ENCODE measurements at places on chromosomes 6 and 20.

- no peak for DNase-seq
Measured at GRCh38 chr6:155782320-155782731, 326.7 kb upstream of the NOX3 start.

DNA sequence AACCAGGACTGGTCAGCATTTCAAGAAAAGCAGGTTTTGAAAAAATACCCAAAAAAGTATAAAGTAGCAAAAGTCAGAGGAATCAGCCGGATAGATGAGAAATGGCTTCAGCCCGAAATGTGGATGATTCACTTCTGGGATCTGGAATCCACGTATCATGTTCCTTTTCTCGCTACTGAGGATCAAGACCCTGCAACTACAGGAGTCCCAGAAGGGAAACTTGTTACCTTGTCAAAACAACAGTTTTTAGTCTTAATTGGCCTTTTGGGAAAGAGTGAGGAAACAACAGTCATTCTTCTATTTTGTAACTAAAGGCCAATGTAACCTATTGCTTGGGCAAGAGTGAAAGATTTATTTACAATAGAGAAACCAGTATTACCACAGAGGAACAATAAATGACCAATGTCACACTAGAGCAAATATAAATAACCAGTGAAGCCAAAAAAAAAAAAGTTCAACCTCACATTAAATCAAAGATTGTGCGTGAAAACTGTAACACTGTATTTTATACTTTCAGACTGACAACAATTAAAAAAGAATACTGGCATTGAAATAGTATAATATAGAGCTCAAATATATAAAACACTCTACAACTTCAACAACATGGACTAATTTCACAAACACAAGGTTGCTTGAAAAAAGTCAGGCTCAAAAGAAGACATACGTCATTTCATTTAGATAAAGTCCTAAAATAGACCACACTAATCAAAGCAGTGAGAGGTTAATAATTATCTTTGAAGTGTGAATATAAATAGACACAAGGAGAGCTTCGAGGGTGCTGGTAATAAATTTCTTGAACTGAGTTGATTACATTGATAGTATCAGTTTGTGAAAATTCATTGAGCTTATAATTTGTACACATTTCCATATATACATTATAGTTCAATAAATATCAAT is 116.2 kb downstream of the GFRAL start:
- no peak for DNase-seq

GRCh38 chr6:134543128-134543527 is 225.2 kb upstream of the SGK1 start:
- DNase-seq: no peak

DNA sequence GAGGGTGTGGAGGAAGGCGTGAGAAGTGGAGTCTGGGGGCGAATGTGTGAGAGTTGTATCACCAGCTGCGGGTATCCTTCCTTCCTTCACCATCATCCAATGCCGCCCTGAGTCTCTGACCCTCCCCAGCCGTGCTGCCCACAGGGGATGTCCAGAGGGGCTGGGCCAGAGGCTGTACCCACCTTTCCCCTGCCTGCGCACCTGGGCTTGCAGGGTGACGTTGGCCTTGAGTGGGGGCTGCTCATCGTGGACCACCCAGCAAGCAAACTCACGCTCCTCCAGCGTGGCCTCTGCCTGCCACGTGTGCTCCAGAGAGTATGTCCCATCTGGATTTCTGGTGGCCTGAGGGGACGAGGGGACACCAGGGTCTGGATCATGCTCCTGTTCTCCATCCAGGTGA is 116.9 kb upstream of the SIRPA start:
- no peak for DNase-seq

DNA sequence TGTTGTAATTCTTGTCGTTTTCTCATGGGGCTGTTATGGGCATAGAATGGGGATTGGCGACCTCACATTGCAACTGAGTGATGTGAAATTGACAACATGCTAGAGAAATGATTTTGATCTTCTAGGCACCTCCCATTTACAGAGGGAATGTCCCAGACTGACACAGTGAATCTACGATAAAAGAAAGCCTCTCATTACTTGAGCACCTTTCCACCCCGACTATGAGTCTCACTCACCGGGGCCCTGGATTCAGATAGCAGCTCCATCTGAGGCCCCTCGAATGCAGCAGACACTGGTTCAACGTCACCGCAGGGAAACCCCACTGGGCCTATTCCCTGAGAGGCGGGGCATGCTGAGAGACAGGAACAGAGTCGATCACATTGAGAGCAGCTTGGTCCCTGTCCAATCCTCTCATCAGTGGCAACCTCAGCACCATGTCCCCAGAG is 49.1 kb downstream of the NFATC2 start:
- DNase-seq: no peak

DNA sequence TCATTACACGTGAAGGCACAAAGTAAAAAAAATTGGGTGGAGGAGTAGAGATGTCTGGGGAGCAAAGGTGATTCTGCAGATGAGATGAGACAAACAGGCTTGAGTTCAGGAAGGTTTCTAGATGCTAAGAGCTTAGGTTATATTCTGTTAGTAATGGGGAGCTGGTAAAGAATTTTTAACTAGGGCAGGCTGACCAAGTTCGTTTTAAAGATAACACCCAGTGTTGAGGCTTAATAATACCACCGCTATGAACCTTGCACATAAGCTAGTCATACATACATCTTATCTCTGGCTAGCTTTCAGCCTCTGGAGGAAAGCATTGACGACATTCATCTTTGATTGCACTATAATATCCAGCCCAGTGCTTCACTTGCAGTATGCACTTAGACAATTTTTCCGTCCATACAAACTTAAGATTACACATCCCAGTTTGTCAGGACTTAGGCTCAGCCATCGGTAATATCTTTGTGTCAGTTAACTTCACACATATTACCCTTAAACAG is 12.1 kb downstream of the NHSL1 start:
- DNase-seq: no peak

DNA sequence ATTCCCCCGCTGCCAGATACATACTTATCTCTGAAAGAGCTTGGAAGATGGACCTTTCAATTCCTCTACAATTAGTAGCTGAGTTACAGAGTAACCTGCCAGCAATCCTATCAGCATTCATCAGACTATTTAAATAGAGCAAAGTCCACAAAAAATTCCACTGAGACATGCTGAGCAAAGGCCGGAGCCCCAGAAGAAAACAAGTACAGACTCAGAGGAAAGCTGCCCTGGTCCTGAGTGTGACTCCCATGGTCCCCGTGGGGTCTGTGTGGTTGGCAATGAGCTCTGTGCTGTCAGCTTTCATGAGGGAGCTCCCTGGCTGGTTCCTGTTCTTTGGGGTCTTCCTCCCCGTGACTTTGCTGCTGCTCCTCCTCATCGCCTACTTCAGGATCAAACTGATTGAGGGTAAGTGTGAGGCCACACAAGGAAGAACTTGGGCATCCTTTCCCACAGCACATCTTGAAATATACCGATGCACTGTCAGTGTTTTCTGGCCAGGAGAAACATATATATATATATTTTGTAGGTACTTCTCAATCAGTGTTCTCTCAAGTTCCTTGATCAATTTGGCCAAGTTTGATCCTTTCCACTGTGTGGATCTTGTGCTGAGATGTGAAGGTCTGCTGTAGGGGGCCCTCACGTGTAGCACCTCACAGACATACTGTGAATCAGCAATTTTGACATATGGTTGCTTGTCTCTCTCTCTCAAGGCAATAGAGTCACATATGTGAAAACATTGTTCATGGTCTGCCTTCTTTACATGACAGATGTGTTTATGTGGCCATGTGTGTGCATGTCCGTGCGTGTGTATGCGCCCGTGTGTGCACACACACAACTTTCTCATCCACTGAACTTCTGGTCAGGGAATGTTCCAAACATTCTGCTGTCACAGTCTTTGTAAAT is at the start of gene SMLR1:
SMLR1 (plus strand) TSS at position 160 of the 903 bp plus-strand sequence; CDS start at position 168, 8 bp downstream.
- no peak for DNase-seq

- DNase-seq: no peak
Measured at GRCh38 chr20:33897313-33897912, 86.3 kb downstream of the CHMP4B start.

DNA sequence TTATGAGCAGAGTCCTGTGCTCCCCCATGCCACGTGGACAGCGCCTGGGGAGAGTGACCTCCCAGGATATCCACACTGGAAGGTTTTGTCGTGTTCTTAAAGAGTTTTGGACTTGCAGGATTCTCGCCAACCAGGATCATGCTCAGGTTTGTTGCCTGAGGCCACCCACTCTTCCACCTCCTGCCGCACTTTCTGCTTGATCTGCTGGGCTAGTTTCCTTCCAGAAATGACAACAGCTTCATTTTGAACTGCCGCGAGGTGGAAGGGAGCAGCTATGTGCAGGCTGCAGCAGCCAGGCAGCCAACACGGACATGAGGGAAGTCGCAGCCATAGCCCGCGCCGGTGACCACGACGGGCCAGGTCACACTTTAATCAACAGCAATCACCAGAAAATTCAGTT is 27.7 kb upstream of the SEC63 start:
- no peak for DNase-seq

DNA sequence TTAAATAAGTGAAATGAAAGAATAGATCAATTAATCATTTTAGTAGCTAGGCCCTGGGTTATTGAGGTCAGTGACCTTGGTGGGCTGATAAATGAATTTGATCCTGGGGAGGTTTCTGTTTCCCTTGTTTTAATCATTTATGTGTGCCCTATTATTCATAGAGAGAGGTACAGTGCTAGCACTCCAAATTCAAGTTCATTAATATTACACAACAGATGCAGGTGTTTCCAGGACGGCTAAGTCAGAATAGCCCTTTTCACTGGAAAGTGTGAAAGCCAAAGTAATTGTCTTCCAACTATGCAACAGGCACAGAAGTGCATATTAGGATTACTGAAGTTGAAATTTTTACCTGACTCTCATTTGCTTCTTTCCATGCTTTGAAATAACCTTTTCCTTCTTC is 61.7 kb upstream of the SGK1 start:
- no peak for DNase-seq

DNA sequence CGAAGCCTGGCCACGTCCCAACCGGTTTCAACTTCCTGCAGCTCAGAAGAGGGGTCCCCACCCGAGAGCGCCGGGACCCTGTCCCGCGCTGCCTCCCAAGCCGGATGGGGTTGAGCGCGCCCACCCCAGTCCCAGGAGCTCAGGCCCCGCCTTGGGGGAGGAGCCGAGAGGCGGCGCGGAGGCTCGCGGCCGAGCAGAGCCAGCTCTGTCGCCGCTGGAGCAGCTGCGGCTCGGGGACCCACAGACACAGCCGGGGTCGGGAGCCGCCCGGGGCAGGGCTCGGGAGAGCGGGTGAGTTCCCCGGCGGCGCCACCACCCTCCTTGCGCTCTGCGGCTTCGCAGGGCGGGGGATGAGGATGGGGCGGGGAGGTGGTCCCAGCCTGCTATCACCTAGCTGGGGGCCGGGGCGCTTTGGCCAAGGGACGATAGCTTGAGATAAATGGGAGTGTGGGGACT is at the start of gene PPP1R16B:
PPP1R16B (plus strand) TSS at position 196 of the 456 bp plus-strand sequence. CDS start 30,229 bp downstream, outside the sequence.
- DNase-seq: peak; percentile 85

DNA sequence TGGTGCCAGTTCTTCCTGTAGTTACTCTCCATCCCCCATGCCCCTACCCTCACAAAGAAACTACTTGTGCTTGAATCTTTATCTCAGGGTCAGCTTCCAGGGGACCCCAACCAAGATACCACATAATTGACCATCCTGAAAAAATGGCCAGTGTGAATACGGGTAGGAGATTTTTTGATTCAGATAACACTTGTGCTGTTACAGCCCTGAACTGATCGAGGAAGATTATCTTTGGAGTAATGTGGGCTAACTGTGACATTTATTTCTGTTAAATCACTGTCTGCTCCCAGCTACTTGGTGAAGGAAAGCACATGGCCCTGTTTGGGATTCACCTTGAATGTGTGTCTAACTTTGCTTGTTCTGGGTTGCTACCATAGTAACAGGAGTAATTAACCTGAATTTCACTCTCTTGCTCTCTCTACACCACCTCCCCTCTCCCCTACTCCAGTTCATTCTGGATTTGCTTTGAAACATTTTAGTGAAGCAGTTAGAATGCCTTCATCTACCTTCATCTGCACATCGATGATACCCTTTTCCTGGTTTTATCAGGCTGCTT is 219.6 kb upstream of the CHD6 start:
- no peak for DNase-seq

GRCh38 chr20:59002874-59003399 is 4.1 kb downstream of the CTSZ start:
- no peak for DNase-seq

DNA sequence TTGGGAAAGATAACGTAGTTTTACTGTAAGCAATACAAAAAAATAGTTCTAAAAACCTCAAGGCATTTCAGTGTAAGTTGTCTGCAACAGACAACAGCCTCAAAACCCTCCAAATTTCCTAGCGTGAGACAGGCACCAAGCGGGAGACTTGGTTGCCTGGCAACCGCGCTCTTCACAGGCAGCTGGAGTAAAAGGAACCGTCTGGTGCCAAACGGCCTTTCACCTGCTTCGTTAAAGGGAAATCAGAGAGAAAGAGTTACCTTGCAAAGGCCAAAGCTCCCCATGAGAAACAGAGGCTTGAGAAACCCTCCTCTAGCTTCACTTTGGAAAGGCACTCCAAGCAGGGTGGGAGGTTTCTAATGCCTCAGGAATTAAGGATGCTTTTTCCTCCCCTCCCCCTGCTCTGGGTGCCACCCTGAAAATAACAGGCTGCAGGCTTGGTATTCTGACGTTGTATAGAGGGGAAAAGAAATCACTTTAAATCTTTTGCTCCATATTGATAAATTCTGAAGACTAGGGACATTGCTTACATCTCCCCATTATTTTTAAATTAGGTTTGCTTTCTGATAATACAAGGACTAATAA is 129.7 kb upstream of the UFL1 start:
- no peak for DNase-seq

GRCh38 chr20:58224974-58225373 is 3.5 kb downstream of the ANKRD60 start:
- DNase-seq: no peak

DNA sequence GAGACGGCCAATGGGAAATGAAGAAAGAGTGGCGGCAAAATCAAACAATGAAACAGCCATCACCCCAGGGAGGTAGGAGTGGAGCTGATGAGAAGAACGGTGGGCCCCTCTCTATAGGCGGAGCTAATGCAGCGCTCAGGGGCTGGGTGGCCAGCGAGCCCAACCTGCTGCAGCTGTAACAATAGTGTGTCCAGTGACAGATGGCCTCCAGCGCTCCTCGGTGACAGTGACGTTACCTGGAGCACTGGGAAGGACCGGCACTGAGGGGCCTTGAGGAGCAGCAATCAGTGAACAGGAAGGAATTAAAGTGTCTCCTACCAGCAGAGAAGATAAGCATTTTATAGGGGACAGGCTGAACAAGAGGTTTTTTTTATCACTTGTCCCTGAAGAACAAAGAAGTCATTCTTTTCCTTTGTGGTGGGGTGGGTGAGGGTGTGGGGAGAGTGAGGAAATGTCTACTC is 81.6 kb downstream of the FOXA2 start:
- DNase-seq: no peak

Data from GM13977 (cell line).